ENCODE measurements at places on chromosomes 11 and 22. TPM values are rescaled to one million over a fixed set of nuclear protein-coding genes. Genes with fewer than 3 reads are reported as not detected.

GLYATL1 gene
- total RNA-seq = not detected

SYTL2 gene
- total RNA-seq = 15.9 TPM

RTN4R gene
- 15.5 TPM for total RNA-seq

SAA2 gene
- not detected for total RNA-seq

OR51L1 gene
- not detected for total RNA-seq

ARHGEF17 gene
- 9.8 TPM for total RNA-seq

BBOX1 gene
- not detected for total RNA-seq

B4GALNT4 gene
- 14.0 TPM for total RNA-seq

GNAZ gene
- 2.6 TPM for total RNA-seq
